ENCODE measurements at places on chromosomes 4 and X. TPM values are rescaled to one million over a fixed set of nuclear protein-coding genes. Genes with fewer than 3 reads are reported as not detected.
A peak's percentile ranks its signal among the peaks of the same experiment; 100 is the strongest.

The MAGEB4 gene
- not detected for total RNA-seq

The SPANXB1 gene
- total RNA-seq = not detected

The ITIH6 gene
- total RNA-seq = not detected

The TMPRSS11D gene
- total RNA-seq = not detected

The PRR32 gene
- total RNA-seq = not detected

The TREX2 gene
- not detected for total RNA-seq

The MAGEC1 gene
- total RNA-seq = not detected

DNA sequence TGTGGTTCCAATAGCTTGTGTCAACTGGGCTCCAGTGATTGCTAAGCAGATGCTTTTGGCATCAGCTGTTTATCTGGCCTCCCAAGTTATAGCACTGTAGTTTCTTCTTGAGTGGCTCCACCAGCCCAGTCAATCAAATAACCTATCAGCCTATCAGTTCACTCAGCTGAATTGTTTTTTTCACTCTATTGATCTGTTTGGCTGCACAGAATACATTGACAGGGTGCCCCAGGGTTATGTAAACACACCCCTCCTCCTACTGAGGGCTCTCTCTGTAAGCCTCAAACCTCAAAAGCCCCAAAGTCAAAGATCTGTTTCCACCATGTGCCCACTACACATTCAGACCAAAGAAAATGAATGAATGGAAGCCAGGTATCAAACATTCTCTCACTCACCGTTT is 214.0 kb downstream of the HS6ST2 start:
- H3K4me3 ChIP-seq = no peak overlapping the region
- no peaks in the 10 kb centered on the region for H3K36me3 ChIP-seq
- no peak for DNase-seq

- no peak overlapping the region for H3K4me3 ChIP-seq
- H3K27me3 ChIP-seq = no peaks in the 10 kb centered on the region
- no peak overlapping the region for H3K27ac ChIP-seq
Observed at GRCh38 chr4:72430988-72431387, 138.0 kb downstream of the ADAMTS3 start.

- no peak for DNase-seq
- no peaks in the 10 kb centered on the region for H3K27me3 ChIP-seq
- H3K4me1 ChIP-seq = no peaks in the 10 kb centered on the region
- no peak overlapping the region for H3K4me3 ChIP-seq
- no peak overlapping the region for H3K27ac ChIP-seq
- H3K36me3 ChIP-seq = no peaks in the 10 kb centered on the region
Observed at GRCh38 chr4:36326476-36327029, 45.1 kb downstream of the DTHD1 start.

- no peak overlapping the region for H3K4me3 ChIP-seq
- DNase-seq = no peak
- no peaks in the 10 kb centered on the region for H3K36me3 ChIP-seq
- no peaks in the 10 kb centered on the region for H3K4me1 ChIP-seq
Observed at GRCh38 chr4:11773798-11774197, 345.1 kb upstream of the HS3ST1 start.

GRCh38 chr4:165723051-165723795 is 149.8 kb upstream of the TLL1 start:
- H3K4me3 ChIP-seq = no peak overlapping the region
- H3K27me3 ChIP-seq = no peaks in the 10 kb centered on the region
- H3K27ac ChIP-seq = no peak overlapping the region
- H3K4me1 ChIP-seq = no peaks in the 10 kb centered on the region
- H3K36me3 ChIP-seq = no peaks in the 10 kb centered on the region
- no peak for DNase-seq

- H3K36me3 ChIP-seq = no peaks in the 10 kb centered on the region
- no peak for DNase-seq
- no peak overlapping the region for H3K27ac ChIP-seq
- H3K4me1 ChIP-seq = no peaks in the 10 kb centered on the region
Observed at GRCh38 chr4:187826725-187827124, 168.8 kb upstream of the ZFP42 start.

- H3K36me3 ChIP-seq = no peaks in the 10 kb centered on the region
- no peak overlapping the region for H3K4me3 ChIP-seq
- DNase-seq = peak; percentile 89
- H3K4me1 ChIP-seq = no peaks in the 10 kb centered on the region
Observed at GRCh38 chrX:131734621-131735020, 190.7 kb downstream of the OR13H1 start.

DNA sequence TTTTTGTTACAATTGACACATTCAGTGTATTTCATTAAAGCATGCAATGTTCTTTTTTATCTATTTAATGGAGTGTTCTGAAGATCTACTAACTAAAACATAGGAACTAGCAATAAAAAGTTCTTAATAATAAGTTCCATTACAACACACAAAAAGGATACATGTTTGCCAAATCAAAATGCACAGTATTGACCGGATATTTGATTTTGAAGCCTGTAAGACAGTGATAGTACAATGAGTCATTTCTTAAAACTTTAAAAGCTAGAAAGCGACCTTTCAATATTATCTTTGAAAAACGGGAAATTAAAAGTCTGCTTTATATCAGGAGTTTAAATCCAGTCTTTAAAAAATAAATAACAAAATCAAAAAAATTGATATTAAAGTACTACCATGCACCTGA is 2.4 kb upstream of the PRDM5 start:
- no peak overlapping the region for H3K27ac ChIP-seq
- no peak for DNase-seq
- H3K36me3 ChIP-seq = no peaks in the 10 kb centered on the region
- H3K4me1 ChIP-seq = no peaks in the 10 kb centered on the region

Data from colonic mucosa (tissue), 4 donors.